ENCODE measurements at places on chromosomes 5 and 9.

DNA sequence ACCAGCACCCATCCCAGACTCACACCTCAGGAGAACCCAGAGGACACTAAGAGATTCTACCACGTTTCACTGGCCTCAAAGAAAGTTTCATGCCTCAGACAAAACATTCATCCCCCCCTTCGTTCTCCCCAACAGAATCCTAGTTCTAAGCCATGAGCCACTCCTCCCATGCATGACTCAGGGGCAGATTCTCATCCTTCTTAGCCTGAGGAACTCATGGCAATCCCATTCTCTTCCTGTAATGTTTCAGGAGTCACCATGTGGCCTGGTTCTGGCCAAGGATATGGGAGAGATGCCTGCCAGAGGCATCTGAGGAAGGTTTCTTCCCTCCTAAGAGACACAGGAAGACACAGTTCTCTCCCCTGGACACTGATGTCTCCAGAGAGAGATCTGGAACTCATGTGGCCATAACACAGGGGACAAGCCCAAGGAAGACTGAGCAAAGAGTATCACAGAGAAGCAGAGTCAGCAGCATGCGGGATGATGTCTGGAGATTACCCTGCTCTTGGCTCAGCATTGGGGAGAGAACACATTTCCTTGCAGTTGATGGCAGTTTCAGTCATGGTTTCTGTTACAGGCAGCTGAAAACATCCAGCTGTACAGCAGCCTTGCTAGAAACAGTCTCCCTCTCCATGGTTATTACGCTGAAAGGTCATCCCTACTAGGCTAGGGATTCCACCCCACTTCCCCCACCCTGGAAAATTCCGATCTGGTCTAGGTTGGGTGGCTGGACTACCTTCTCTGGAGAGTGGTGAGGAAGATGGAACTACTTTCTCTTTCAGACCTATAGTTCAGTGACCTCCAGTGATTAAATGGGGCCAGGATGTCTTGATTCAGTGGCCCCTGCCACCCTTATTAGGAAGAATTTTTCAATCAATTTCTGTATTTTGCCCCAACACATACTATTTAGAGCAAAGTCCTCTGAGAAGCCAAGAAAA lies 115.4 kb downstream of the ZNF608 start:
- no peak for DNase-seq

GRCh38 chr9:114957558-114957957 lies 27.2 kb upstream of the TNFSF8 start:
- DNase-seq = no peak

- no peak for DNase-seq
Measured at GRCh38 chr5:155530046-155530445, 516.5 kb downstream of the KIF4B start.

DNA sequence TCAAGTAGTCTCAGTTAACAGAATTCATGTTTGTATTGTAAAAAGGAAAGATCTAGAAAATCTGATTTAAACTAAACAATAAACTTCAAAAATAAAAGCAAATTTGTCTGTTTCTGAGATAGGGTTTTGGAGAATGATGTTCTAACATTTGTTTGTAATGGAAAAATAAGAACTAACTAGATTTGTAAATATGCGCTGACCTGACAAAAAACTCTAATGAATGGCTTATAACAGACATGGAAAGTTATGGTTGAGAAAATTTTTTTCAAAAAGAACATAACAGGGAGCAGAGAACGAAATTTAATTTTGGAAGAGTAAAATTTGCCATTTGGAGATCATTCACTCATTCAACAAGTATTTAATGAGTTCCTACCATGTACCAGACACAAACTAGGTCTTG lies 179.0 kb upstream of the TARS1 start:
- DNase-seq = no peak

DNA sequence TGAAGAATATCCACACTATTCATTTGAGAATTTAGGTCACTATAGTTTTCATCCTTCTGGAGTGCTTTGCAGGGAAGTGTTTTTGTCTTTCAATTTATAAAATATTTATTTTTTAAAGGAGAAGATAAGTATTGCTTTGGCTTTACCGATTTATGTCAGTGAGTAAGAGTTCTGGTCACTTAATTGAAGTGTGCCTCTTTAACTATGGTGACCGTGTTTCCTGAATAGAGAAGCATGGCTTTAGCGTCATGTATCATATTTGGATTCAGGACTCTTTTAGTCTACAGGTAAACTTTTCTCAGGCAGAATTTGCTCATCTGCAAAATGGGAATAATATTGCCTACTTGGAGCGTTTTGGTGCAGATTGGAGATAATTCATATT lies 902 bp downstream of the BDP1 start:
- no peak for DNase-seq

GRCh38 chr9:97980918-97981845 lies 2.0 kb upstream of the ANP32B start:
- no peak for DNase-seq

- no peak for DNase-seq
Measured at GRCh38 chr9:103617046-103617445, 477.1 kb upstream of the SMC2 start.

- DNase-seq = peak; percentile 85
Measured at GRCh38 chr5:34608859-34609648, 47.1 kb upstream of the RAI14 start.

DNA sequence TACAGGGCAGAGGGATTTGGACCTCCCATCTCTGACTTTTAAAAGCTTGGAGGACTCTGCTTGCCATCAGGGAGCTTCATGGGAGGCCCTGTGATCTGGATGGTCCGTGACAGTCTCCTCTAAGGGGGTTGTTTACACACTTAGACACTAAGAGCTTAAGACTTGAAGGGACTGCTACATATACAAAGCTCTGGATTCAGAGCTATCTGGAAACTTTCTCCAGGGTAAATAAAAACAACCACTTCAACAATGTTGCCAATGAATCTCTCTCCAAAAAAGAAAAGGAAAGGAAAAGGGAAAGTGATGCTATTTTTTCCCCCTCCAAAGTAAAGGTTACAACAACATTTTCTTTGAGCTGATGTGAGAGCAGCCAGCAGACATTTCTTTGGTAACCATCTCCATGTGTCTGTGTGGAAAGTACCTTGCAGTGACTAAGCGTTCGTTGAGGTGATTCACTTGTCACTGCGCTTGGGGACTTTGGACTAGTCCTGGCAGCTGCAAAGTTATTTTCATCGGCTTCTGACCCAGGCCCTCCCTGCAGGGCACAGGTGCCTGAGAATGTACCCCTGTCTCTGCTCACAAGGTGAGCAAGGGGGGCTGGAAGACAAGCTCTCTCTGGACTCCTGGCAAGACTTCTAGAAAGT lies 262.1 kb upstream of the KLF4 start:
- DNase-seq = no peak

DNA sequence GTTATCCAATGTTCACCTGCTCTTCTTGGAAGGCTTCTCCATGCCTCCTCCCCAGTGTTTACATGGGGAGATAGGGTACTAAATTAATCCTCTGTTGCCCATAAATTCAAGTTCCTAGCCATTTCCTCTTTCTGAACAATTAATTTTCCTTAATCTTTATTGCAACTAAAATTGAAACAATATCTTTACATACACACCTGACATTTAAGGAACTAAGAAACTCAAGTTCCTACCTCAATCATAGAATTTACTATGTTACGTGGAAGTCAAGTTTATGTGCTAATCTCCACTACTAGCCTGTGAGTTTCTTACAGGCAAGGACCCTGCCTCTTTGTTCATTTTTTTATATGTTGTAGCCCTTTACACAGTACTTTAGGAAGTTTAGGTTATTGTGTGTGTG lies 10.1 kb upstream of the ADRB2 start:
- no peak for DNase-seq

DNA sequence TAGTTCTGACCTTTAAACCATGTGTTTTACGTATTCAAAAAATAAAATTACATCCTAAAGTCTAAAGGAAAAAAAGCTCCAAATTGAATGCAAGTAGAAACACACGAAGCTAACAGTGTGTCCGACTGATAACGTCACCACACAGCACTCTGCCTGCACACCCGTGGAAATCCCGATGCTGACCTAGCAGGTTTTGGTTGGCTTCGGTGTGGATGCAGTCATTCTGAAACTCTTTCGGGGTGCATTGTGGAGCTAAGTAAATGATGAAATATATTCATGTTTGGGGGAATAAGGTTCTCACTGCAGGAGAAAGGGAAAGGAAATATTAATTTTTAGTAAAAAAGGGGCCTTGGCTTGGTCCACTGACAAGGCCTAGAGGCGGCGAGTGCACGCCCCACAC lies 2.0 kb downstream of the RASGEF1C start:
- DNase-seq = no peak

GRCh38 chr5:68267066-68267465 lies 51.5 kb downstream of the PIK3R1 start:
- no peak for DNase-seq

DNA sequence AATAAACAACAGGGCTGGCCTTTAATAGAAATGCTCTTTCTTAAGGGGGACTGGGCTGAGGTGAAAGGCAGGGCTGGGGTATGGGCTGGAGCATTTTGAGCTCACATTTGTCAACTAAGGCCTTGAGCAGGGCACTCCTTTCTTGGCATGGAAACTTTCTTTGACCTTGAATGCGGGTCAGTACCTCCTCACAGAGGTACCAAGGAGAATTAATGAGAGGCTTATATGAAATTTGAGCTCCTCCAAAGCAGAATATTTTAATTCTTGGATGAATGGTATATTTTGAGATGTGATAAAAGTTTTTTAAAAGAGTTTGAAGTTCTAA lies 3.1 kb downstream of the CYSTM1 start:
- no peak for DNase-seq

GRCh38 chr5:140075371-140075770 lies 32.3 kb upstream of the NRG2 start:
- no peak for DNase-seq

- DNase-seq = peak; percentile 40
Measured at GRCh38 chr9:81317939-81318338, 371.4 kb downstream of the TLE1 start.

DNA sequence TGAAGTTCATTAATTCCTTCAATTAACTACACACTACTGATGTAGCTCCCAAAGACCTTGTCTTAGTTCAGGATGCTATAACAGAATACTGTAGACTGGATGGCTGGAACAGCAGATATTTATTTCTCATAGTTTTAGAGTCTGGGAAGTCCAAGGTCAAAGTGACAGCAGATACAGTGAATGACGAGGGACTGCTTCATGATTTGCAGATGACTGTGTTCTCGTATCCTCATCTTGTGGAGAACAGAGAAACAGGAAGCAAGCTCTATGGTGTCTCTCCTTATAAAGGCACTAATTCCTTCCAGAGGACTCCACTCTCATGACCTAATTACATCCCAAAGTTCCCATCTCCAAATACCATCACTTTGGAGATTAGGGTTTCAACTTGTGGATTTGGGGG lies 65.6 kb upstream of the MAP1B start:
- DNase-seq = no peak
